Daoy (cell line): ENCODE measurements at places on chromosomes 4 and X. TPM values are rescaled to one million over a fixed set of nuclear protein-coding genes. Genes with fewer than 3 reads are reported as not detected.

MAGEC2 gene
- 70.0 and 79.0 TPM in 2 replicates for total RNA-seq

DNA sequence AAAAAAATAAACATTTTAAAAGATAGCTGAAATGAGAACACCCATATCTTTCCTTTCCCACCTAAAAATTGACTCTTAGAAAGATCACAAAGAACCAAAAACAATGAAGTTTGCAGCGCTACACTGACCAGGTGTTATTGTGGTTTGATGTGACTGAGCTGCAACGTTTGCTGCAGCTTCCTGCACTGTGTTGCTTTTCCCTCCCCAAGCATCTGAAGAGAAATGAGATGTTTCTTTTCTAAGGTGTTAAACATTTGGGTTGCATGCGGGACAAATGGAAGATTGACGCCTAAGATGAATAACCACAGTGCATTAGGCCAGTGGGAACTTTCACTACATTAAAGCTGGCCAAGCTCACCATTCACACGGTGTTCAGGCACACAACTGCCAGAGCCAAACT lies 8.9 kb downstream of the LEF1 start:
- DNase-seq: no peak

MUC7 gene
- total RNA-seq: not detected in 2 replicates

GRCh38 chrX:153776120-153776599 lies 4.7 kb upstream of the SRPK3 start:
- DNase-seq: no peak

DNA sequence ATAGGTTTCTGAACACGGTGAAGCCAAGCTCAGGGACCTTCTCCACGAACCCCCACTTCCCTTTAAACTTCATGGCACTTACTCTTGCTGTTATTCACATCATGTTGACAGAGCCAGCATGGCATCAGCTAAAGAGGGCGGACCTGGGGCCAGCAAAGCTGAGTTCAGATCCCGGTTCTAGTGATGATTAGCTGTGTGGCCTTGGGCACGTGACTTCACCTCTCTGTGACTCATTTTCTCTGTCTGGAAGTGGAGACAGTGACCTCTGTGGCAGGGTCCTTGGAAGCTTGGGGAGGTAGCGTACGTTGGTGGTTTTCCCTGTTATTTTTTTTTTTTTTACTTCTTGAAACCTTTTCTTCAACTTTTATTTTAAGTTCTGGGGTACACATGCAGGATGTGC lies 13.4 kb downstream of the EVC start:
- DNase-seq: peak; percentile 64

DNA sequence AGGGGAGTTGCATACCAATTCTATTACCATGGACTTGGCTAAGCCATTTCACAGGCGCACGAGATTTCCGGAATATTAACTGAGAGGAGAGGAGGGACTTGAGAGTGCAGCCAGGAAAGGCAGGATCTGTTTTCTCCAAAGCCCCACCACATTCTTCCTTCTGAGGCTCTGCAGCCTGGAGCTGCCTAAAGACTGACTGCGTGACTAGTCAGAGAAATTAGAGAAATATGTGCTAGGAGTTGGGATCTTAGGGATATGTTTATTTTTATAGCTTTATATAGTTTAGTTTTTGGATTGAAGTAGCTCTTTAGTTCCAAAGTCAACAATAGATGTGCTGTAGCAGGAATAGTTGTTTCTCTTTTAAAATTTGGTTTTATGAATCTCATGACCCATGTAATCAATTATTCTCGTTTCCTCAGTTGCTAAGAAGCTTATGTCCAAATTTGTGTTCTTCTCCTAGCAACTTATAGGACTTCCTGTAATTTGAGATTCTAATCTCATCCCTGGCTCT lies 300.1 kb upstream of the DDX53 start:
- DNase-seq: peak; percentile 37

DNA sequence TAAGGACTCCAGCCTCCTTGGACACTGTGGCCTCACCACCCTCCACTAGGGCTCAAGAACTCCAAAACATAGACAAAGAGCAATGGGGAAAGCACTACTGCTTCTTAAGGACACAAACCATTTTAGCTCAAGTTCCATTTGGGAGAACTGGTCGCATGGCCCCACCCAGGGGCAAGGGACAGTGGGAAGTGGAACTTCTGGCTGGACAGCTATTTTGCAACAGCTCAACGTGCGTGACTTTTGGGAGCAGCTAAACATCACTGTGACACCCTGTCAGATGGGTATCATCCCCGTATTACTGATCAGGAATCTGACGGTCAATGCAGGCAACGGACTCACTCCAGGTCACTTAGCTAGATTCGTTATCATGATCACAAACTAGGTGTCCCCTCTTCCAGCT lies 9.0 kb upstream of the GLOD5 start:
- DNase-seq: no peak

- DNase-seq: no peak
Observed at GRCh38 chrX:27519226-27519625, 56.1 kb upstream of the PPP4R3C start.

- no peak for DNase-seq
Observed at GRCh38 chr4:87304745-87305432, 17.8 kb downstream of the HSD17B13 start.

BDH2 gene
- 4.6 and 7.7 TPM in 2 replicates for total RNA-seq

AMBN gene
- 0.06 TPM in 1 of 2 replicates, not detected in the other for total RNA-seq

HPF1 gene
- 23.3 and 34.4 TPM in 2 replicates for total RNA-seq

DNA sequence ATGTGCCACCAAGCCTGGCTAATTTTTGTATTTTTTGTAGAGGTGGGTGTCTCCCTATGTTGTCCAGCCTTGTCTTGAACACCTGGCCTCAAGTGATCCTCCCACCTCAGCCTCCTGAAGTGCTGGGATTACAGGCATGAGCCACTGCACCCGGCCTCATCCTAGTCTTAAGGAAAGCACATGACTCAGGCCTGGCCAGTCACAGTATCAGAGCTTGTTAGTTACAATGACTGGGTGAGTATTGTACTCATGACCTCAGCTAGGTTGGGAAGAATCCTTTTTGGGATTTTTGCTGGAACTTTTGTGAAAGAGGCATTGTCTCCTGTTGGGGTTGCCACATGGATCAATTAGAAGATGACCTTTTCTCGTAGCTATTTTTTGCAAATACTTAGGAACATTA lies 292.8 kb downstream of the RAPGEF2 start:
- DNase-seq: no peak
